ENCODE measurements at places on chromosomes 6 and 20. TPM values are rescaled to one million over a fixed set of nuclear protein-coding genes. Genes with fewer than 3 reads are reported as not detected.

Gene WRNIP1
- 24.9 TPM for total RNA-seq

DNA sequence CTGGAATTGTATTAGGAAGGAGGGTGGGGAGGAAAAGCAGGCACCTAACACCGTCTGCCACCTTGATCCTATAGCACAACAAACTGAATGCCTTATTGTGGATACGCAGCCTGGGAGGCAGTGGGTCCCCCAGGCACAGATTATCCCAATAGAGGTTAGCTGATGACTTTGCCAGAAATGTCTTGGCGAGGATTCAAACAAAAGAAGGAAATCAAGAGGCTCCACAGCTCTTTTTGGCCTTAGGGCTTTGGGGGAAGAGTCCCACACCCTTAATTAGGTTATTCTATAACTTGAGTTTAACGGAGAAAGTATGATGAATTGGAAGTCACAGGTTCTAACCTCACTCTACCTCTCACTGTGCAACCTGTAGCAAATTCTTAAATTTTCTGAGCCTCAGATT is 102.0 kb downstream of the MRPL14 start:
- DNase-seq: no peak

GRCh38 chr6:158942349-158942748 is 57.7 kb downstream of the RSPH3 start:
- DNase-seq: no peak

DNA sequence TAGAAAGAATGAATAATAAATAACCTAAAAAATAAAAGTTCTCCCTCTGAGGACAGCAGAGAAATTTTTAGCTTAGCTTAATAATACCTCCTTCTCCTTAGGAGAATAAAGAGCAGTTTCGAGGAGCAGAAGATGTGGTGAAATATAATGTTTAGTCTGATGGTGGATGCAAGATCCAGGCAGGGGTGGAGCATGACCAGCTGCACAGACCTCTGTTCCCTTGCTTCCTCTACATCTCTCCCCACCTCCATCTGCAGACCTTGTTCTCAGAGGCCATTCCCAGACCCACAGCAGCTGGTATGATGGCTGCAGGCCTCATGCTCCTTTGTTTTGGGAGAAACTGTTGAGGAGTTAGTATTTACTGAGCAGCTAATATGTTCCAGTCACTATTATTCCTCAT is 1.5 kb downstream of the BTN3A2 start:
- no peak for DNase-seq

DNA sequence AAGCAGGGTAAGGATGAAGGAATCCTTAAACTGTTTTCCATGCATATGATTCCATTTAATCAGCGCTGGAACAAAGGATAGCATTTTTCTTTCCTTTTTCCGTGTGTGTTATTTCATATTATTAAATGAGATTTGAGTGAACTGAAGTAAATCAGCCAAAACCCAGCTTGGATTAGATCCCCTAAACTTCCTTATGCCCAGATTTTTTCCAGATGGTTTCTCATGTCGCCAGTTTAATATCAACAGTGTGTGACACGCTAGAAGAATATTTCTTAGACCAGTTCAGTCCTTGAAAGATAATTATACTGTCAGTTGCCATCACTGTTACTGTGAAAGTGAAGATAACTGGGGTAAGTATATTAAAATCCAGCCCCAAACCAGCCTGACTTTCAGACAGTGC is 1009.4 kb downstream of the KIF16B start:
- no peak for DNase-seq

- DNase-seq: no peak
Observed at GRCh38 chr20:17570347-17571152, 675 bp downstream of the DSTN start.

Gene RBPJL
- not detected for total RNA-seq

DNA sequence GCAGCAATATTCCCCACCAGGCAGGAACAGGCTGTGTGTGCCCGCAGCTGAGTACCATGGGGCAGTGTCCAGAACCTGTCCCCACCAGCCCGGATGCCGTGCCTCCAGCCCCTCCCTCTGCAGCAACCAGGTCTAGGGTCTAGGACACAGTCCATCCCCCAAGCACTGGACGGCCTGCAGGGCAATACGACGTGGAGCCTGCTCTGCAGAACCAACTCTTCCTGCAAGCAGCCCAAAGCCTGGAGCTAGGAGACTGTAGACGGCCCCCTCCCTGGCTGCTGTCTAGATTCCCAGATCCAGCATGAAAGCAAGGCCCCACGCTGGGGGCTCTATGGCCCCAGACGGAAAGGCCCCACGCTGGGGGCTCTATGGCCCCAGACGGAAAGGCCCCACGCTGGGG is 128.2 kb upstream of the AFDN start:
- no peak for DNase-seq

DNA sequence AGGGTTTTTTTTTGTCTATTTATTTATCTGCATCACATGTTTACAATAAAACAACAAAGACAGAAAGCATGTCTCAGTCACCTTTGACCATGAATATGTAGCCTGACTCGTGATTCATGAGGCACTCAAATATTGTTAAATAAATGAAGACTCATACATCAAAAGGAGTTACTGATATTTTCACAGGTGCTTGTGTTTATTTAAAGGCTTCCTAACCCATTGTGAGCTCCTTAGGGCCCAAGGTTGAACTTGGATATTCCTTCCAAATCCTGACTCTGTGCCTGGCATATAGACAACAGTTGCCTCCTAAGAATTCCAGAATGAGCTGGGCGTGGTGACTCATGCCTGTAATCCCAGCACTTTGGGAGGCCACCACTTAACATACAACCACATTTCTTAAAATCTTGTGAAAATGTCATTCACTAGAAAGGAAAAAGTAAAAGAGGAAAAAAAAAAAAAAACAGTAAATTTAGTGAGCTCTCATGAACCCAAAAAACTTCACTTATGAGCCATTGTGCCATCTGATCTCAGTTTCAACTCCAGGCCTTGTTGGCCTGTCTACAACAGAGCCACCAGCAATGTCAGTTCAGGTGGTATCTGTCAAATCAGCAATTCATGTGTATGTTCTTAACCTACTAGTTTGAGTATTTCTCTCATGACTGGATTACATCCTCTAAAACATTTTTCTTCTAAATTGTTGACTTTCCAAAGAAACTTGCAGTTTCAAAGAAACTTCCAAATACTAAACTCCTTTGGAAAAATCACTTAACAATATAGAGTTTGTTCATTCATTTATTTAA is 162.7 kb upstream of the MARCKS start:
- no peak for DNase-seq

Gene HLA-DQA2
- 24.2 TPM for total RNA-seq

- DNase-seq: no peak
Observed at GRCh38 chr20:3751675-3752385, 15.7 kb downstream of the ADISSP start.

DNA sequence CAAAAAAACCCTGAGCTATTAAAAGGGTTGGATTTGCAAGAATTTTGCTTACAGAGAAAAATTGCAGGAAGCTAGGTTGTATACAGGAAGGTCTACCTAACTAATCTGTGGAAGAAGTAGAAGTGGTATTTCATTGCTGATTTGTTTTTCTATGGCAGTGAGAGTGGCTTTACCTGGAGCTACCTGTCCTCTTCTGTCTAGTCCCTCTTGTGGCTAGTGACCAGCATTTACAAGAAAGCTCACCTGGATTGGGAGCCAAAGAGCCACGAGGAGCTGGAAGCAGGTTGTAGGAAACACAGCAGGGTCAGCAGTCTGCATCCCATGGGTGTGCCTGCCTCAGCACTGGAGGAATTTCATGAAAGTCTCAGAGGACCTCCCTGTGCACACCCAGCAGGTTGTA is 120.3 kb upstream of the RALGAPA2 start:
- no peak for DNase-seq

DNA sequence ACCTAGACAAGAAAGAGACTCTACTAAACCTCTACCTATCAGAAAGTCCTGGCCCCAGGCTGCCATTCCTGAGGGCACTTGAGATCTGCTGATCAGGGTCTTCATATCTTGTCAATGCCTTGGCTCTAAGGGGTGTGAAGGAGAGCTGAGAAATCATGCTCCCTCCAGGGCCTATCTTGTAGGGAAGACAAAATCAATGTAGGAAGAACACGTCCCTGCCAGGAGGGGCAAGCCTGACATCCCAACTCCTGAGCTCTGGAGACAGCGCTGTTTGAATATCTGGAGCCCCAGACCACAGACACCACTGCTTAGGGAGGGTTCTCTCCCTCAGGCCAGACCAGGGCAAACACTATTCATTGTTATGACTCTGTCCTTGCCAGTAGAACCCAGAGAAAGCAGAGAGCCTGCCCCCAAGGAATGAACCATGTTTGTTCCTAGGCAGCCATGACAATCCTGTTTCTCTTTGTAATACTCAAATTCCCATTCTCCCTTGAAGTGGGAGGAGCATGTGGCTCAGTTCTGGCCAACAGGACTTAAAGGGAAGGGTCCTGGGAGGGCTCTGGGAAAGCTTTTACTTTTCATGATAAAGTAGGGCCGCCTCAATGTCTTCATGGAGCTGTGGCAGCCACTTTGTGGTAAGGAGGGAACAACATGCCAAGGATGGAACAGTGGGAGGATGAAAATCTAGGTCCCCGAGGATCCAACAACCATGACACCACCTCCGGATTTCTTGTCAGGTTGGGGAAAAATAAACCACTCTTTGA is 1.8 kb upstream of the FASTKD5 start:
- no peak for DNase-seq

Gene PI3
- total RNA-seq: not detected

Gene PNLDC1
- not detected for total RNA-seq

Gene TOX2
- total RNA-seq: 40.6 TPM

DNA sequence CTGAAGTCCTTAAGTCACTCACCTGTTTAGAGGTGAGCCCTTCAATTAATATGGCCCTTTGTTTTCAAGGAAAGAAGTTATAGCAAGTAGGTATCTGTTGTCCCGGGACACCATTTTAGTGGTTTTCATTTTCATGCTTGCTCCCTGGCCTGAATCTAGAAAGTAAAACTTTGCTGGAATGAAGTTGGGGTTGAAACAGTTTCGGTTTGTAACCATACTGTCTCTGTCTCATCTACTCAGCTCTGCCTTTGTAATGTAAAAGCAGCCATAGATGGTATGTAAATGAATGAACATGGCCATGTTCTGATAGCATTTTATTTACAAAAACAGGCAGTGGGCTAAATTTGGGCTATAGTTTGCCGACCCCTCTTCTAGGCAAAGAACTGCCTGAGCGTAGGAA is 64.9 kb upstream of the GNRH2 start:
- DNase-seq: no peak

- DNase-seq: peak; percentile 73
Observed at GRCh38 chr20:38094373-38094891, 60.9 kb downstream of the RPRD1B start.
